ENCODE measurements at places on chromosomes 11 and 22.
A peak's percentile ranks its signal among the peaks of the same experiment; 100 is the strongest.

- no peak for DNase-seq
Measured at GRCh38 chr11:108873941-108874340, 209.1 kb downstream of the DDX10 start.

DNA sequence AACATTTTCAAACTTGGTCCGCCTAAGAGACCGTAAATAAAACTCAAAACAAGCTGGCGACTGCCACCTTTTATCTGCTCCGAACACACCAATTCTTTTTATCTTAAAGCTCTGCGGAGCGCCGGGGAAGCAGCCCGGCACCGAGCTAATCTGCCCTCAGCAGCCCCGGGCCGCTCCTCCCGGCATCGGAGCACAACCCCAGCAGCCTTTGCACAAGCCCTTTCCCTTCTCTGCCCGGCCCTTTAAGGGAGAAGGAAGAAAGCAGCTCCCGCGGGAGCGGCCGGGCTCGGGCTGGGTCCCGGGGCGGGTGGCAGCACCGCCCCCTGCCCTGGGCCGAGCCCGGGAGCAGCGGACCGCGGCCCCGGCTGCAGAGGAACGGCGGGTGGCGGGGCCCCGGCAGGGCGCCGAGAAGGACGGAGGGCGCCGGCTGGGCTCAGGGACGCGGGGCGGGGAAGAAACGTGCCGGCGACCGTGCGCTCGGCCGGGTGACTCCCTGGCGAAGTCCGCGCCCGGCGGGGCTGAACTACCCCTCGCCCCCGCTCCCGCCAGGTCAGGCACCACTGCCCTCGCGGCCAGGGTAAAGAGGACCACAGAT is 133.6 kb upstream of the C11orf58 start:
- peak; percentile 36 for DNase-seq

DNA sequence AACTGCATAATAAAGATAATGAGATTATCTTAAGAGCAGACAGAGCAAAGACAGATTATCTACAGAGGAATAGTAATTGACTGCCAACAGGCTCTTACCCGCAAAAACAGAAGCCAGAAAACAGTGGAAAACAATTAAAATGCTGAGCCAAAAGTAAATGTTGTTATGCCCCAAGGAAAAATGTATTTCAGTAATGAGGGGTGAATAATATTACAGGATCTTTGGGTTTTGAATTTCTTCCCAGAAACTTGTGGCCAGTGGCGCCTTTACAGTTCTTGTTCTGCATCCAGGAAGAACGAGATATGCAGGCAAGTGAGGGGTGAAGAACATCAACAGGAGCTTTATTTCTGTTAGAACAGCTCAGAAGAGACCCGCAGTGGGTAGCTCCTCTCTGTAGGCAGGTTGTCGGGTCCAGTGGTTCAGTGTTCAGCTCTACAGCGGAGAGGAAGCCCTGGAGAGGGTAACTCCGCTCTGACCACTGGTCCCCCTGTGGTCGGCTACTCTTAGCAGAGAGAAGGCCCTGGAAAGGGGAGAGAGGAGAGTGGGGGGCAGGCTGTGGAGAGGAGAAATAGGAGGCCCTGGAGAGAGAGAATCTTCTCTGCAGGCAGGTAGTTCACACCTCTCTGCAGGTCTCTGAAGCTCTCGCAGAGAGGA is 51.8 kb upstream of the SC5D start:
- DNase-seq, result no peak

DNA sequence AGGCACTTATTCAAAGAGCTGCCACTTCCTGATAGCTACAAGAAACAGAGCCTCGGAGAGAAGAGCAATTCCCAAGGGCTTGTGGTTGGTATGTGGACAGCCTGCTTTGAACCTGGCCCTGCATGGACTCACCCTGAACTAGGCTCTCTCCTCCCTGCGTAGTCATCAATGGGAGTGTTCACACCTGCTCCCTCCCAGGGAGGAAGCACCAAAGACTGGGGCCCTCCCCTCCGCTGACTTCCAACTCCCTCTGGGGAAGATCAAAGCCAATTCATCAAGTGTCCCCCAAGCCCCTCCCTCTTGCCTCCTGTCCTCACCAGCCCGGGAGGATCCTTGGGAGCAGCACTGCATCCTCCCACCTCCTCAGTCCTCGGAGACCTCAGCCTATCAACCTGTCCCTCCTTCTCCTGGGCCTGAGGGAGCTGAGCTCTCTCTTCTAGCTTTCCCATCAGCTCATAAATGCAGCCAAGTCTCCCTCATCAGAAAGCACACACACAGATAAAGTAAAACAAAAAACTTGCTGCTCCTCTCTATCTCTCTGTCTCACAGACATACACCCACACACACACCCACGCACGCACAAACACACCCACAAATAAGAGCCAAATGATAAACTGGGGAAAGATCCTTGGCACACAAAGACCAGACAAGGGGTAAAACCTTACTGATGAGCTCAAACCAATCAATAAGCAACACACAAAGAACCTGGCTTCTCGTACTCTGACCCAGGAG is 3.3 kb downstream of the A4GALT start:
- DNase-seq, result no peak

- no peak for DNase-seq
Measured at GRCh38 chr22:34798605-34799004, 267.4 kb upstream of the ISX start.

DNA sequence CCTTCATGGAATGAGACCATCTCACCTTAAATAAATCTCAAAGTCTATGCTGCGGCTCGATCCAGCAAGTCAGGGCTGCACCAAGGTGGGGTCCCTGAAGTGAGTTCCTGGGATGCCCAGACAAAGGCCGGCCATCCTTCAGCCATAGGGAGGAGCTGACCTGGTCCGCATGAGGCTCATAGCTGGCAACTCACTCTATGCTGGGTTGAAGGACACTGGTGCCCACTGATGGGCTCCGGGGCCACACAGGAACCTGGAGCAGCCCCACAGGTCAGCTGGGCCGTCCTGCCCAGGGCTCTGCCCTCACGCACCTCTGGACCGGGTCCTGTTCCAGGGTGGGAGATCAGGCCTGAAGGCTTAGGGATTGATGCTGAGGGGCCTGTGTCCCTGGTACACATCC is 1339.3 kb downstream of the TBC1D22A start:
- DNase-seq, result no peak

DNA sequence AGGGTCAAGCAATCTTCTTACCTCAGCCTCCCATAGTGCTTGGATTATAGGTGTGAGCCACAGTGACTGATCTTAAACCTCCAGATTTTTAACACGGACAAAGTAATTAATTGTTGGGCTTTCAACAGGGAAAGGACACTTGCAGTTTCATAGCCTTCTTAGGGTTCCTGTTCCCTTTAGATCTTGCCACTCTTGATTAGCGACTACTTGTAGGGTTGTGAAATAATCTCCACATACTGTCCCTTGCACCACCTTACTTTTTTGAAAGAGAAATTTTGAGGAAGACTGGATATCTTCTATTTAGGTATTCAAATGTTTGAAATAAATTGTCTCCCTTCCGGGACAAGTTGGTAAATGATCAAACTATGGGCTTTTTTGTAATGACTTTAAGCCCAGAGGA is 7.6 kb downstream of the MS4A4E start:
- DNase-seq, result no peak

DNA sequence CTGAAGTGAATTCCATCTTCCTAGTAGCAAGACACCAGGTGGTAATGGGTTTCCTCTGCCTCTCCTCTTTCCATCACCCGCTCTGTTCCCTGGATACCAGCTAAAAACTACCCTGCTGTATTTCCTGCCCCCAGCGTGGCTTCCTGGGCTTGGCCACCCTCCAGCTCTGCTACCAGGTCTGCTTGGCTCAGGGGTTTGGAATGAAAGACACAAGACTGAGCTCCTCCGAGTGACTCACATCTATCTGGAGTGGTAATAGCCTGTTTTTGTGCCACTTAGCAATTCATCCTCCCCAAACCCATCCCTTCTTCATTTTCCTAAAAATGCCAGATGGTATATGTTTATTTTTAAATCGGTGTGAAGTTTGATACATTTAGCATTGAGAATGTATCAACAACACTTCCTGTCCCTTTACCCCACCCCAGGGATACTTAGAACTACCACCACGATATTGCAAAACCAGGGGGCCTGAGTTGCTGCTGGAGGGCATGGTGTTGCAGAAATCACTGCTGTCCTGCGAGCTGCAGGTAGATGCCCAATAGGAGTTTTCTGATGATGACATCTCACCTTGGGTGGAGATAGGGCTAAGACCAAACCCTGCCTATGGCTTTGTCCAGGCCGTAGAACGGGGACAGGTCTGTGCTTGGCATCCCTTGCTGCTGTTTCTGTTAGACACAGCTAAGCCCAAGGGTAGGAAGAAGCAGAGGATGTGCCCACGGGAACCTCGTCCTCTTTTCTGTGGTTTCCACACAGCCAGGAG is 7.5 kb upstream of the MICAL3 start:
- no peak for DNase-seq

DNA sequence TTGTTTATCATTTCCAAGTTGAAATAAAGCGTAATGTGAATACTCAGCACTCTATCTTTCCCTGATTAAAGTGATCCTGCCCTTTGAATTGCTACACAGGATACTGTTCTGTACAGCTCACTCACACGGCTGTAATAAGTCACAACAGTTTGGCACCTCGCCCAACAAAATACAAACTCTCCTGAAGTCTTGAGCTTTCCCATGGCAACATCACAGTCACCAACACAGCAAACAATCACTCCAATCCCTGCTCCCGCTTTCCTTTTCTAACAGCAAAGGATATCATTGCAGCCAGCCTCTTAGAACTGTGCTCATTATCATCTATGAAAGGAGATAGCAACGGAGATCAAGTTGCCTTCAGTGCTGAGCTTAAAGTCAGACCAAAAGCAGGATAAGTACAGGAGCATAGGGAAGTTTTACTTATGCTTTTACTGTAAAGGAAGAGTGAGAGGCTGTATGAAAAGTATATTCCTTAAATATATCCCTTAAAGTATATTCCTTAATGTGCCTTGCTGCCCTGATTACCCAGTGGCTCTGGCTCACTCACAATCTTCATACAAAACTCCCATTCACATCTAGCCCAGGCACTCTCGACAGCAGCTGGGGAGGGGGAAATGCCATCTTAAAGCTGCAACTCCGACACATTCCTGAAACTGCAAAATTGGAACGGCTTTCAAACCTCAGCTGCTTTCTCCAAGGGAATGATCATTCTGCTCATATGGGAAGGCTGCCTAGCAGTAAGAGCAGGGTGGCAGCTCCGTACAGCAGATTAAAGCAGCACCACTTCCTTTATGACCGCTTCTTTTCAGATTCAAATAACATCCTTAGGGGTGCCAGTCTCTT is 35.8 kb downstream of the MAML2 start:
- no peak for DNase-seq

DNA sequence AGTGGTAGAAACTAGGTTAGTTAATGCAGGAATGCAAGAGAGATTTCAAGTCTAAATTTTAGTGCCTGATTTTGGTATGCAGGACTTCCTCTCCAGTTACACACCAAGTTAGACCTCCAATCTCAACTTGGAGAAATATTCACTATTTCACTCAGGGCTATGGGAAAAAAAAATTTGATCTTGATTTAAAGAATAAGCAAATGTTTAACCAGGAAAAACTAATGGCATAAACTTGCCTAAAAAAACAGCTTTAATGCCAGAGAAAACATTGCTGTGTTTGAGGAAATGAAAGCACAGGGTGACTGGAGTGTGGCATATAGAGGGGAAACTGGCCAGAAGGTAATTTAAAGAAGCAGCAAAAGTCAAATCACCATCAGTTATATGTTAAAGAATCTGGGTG is 575.4 kb upstream of the LRRC4C start:
- no peak for DNase-seq

DNA sequence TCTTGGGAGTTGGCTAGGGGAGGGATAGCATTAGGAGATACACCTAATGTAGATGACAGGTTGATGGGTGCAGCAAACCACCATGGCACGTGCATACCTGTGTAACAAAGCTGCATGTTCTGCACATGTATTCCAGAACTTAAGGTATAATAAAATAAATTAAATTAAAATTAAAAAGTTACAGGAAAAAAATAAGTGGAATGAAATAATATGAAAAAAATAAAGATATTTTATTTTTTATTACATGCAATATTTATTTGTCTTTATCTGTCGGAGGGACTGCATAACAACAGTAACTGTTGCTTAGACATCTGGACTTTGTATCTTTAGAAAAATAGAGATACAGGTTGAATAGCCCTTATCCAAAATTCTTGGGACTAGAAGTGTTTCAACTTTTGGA is 597.4 kb upstream of the CCDC179 start:
- DNase-seq, result no peak

- no peak for DNase-seq
Measured at GRCh38 chr11:6646071-6646470, 9.5 kb downstream of the DCHS1 start.

- DNase-seq, result no peak
Measured at GRCh38 chr11:123567466-123567865, 87.0 kb downstream of the SCN3B start.

- DNase-seq, result no peak
Measured at GRCh38 chr11:75023446-75024067, 34.8 kb downstream of the NEU3 start.

GRCh38 chr22:17773606-17774205 is 563 bp downstream of the BID start:
- DNase-seq, result peak; percentile 82

- DNase-seq, result no peak
Measured at GRCh38 chr11:12439615-12440014, 62.2 kb downstream of the PARVA start.

- DNase-seq, result no peak
Measured at GRCh38 chr11:78081583-78081982, 1.9 kb upstream of the NDUFC2 start.

DNA sequence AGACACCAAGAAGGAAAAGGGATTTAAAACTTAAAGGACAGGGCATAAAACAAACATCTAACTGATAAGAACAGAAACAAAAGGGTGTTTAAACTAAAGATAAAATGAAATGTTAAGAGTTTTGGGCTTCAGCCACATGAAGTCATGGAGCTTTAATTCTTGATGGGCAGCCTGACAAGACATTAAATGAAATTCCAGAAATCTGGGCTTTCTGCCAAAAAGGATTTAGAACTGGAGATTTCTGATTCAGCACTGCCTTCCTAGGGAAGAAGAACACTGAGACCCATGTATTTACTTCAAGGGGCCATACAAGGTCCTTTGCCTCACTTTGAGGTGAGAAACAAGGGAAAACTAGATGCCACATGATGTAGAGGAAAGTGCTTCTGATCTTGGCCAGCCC is 355.9 kb upstream of the RAG2 start:
- DNase-seq, result no peak

DNA sequence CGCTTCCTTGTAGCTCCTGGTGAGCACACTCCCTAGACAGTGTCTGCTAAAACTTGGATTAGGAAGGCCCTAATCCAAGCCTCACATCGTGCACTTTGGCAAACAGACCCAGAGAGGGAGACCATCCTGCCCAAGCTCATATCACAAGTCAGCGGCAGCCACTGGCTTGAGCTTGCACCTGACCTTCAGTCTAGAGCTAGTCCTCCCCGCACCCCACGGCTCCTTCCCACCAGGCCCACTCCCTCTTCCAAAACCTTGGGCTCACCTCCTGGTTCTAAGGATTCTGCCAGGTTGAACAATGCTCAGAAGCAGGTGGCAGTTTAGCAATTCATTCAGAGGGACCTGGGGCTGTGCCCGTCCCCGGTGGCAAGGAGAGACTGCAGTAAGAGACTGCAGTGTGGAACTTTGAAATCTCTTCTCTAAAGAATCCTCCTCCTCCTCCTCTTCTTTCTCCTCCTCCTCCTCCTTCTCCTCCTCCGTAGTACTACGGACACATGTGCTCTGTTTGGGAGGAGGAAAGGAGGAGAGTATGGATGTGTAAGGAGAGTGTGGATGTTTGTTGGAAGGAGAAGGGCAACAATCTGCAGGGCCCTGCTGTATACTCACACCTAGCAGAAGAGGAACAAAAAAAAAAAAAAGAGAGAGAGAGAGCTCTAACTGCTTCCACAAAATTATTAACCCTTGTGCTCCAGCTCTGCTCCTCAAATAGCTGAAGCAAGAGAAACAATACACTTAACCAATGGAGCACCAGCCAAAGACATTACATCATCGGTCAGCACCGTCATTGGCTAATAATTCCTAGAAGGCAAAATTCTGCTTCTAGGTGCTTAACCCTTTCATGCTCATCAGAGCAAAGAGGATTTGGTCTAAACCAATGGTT is 6.0 kb downstream of the SYN3 start:
- DNase-seq, result no peak
